Activated T-helper 17 cell treated with anti-CD3 and anti-CD28 coated beads, Interleukin-2, amount 50 U/mL, for 72 hours (primary cell): ENCODE measurements at places on chromosomes 7 and 10.

GRCh38 chr10:35643151-35644049 lies 1.3 kb upstream of the FZD8 start:
- peaks cover 6% of the 10 kb centered on the region for H3K4me1 ChIP-seq
- no peak overlapping the region for H3K27ac ChIP-seq
- ATAC-seq, result no peak
- H3K36me3 ChIP-seq, result no peaks in the 10 kb centered on the region
- H3K4me3 ChIP-seq, result peak overlapping the region; percentile 85
- peaks cover 14% of the 10 kb centered on the region for H3K27me3 ChIP-seq

DNA sequence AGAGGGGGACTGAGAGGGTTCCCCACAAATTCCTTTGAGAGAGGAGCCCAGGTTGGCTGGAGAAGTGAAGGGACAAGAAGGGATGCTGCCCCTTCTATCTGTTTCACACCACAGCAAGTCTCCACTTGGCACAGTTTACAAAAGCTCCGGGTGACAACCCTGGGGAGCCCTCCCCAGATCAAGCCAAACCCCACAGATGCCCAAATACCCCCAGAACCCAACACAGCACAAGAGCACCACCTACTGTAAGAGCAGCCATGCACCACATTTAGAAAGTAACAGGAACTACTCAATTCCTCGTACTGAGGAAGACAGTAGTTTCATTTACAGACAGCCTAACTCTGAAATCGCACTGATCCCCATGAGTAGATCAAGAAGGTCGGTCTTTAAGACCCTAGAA lies 67.8 kb upstream of the ATP6V0A4 start:
- H3K36me3 ChIP-seq, result no peaks in the 10 kb centered on the region
- H3K27ac ChIP-seq, result peak overlapping the region; percentile 16
- peaks cover 5% of the 10 kb centered on the region for H3K4me1 ChIP-seq
- no peaks in the 10 kb centered on the region for H3K27me3 ChIP-seq
- ATAC-seq, result peak; percentile 78

GRCh38 chr10:110241841-110242240 lies 34.4 kb downstream of the MXI1 start:
- H3K27ac ChIP-seq, result no peak overlapping the region
- H3K27me3 ChIP-seq, result no peaks in the 10 kb centered on the region
- peaks cover 25% of the 10 kb centered on the region for H3K4me1 ChIP-seq
- peak overlapping the region; percentile 55 for H3K4me3 ChIP-seq
- peak; percentile 24 for ATAC-seq

- no peak overlapping the region for H3K4me3 ChIP-seq
- no peak for ATAC-seq
- H3K27me3 ChIP-seq, result no peaks in the 10 kb centered on the region
- H3K36me3 ChIP-seq, result no peaks in the 10 kb centered on the region
- no peaks in the 10 kb centered on the region for H3K4me1 ChIP-seq
- H3K27ac ChIP-seq, result no peak overlapping the region
Measured at GRCh38 chr10:48464871-48465736, 139.8 kb downstream of the ARHGAP22 start.

DNA sequence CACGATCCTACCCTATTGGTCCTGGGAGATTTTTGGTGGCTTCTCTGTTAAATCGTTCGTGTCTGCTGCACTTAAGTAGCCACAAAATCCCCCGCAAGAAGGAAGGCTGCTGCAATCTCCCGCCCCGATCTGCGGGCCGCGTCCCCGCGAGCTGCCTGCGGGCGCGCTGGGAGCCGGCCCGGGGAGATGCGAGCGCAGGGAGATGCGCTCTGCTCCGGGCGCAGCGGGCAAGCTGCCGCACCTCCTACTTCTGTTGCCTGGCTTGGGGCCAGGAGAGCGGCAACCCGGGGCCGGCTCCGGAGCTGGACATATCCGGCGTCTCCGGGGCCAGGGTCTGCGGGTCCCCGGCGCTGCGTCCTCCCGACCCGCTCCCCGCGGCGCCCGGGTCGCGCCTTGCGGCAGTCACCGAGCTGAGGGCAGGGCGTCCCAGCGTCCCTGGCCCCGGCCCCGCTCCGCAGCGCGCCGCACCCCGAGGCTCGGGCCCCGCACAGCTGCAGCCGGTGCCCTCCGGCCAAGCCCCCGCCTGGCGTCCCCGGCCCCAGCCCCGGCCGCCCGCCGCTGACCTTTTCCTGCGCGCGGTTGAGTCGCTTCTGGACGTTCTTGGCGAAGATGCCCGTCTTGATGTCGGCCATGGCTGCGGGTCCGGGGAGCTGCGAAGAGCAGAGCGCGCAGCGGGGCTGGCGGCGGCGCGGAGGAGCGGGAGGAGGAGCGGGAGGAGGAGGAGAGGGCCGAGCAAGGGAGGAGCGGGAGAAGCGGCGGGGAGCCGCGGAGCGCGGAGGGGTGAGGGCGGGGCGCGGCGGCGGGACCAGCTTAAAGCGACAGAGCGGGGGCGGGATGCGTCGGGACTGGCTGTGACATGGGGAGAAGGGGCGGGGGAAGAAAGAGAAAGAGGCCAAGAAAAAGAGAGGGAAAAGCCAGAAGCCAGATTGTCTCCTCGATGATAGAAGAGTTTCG lies at the start of gene AMPH:
AMPH (minus strand) TSS at position 654 of the 954 bp plus-strand sequence; CDS start at position 632, 22 bp downstream.
- H3K36me3 ChIP-seq, result no peaks in the 10 kb centered on the region
- no peaks in the 10 kb centered on the region for H3K4me1 ChIP-seq
- peak within 1 kb of the TSS; percentile 40 for H3K4me3 ChIP-seq
- ATAC-seq, result no peak

DNA sequence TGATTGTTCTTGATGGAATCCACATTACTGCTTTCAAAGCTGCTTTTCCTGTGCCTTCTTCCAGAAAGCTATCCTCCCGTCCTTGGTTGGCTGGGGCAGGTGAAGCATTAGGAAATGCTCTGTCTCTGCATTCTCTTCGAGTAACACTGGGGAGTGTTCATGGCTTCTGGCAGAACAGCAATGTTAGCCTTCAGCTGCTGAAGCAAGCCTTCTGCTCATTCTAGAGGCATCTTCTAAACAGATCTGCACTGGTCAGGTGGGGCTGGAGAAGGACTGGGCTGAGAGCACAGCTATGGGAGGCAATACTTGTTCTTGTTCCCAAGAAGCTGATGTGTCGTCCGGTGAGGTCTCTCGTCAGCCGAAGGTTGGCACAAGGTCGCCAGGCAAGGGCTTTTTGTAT lies 80.6 kb downstream of the MGMT start:
- ATAC-seq, result no peak
- no peaks in the 10 kb centered on the region for H3K4me1 ChIP-seq
- H3K27me3 ChIP-seq, result no peaks in the 10 kb centered on the region
- peaks cover 17% of the 10 kb centered on the region for H3K36me3 ChIP-seq
- no peak overlapping the region for H3K27ac ChIP-seq

DNA sequence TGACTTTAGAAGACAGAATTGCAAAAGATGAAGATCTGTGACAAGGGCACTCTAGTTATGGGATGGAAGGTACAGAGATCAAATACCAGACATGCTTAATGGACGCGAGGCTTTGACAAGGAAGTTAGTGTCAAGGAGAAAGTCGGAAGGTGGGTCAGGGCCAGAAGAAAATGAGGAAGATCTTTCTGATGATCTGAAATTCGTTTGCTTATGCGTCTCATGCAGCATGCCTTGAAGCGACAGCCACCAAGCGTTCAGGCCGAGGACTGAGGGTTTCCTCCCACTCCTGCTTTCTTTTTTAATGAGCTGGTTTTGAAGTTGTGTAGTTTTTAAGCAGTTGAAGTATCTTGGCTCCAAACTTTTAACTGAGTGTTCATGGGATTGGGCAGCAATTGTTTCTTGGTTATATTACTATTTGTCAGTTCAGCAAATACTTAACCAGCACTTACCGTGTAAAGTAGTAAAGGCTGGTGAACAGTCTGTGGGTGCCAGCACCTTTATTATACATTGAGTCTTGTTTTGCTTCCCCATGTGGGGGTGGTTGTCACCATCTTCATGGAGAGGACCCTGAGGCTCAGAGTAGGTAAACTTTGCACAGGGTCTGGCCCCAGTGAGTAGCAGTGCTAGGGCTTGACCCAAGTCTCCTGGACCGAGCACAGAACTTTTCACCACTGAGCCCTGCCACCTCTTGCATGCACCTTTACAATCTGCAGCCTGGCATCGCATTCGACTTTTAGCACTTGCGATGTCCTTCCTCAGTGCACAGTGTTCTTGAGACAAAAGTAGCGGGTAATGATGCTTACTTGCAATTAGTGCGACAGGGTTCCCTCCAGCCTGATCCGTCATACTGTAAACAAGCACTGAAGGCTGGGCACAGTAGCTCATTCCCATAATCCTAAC lies 14.3 kb upstream of the BHLHA15 start:
- no peak overlapping the region for H3K4me3 ChIP-seq
- H3K27me3 ChIP-seq, result no peaks in the 10 kb centered on the region
- no peak overlapping the region for H3K27ac ChIP-seq
- peaks cover 20% of the 10 kb centered on the region for H3K4me1 ChIP-seq

GRCh38 chr7:156764766-156765165 lies 124.2 kb downstream of the RNF32 start:
- H3K4me3 ChIP-seq, result no peak overlapping the region
- ATAC-seq, result no peak
- peaks cover 30% of the 10 kb centered on the region for H3K36me3 ChIP-seq
- H3K27me3 ChIP-seq, result no peaks in the 10 kb centered on the region

DNA sequence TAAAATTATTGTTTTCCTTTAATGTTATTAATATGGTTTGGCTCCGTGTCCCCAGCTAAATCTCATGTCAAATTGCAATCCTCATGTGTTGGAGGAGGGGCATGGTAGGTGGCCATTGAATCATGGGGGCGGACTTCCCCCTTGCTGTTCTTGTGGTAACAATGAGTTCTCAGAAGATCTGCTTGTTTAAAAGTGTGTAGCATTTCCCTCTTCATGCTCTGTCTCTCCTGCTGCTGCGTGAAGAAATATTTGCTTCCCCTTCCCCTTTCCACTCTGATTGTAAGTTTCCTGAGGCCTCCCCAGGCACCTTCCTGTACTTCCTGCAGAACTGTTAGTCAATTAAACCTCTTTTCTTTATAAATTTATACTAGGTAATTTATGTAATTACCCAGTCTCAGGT lies 27.5 kb downstream of the VIM start:
- H3K4me1 ChIP-seq, result peaks cover 5% of the 10 kb centered on the region
- no peak overlapping the region for H3K4me3 ChIP-seq
- H3K27me3 ChIP-seq, result no peaks in the 10 kb centered on the region
- peak overlapping the region; percentile 35 for H3K27ac ChIP-seq
- ATAC-seq, result no peak

- H3K4me3 ChIP-seq, result no peak overlapping the region
- H3K4me1 ChIP-seq, result peaks cover 10% of the 10 kb centered on the region
- no peak overlapping the region for H3K27ac ChIP-seq
- no peak for ATAC-seq
Measured at GRCh38 chr10:70087616-70088307, 35.1 kb downstream of the MACROH2A2 start.

DNA sequence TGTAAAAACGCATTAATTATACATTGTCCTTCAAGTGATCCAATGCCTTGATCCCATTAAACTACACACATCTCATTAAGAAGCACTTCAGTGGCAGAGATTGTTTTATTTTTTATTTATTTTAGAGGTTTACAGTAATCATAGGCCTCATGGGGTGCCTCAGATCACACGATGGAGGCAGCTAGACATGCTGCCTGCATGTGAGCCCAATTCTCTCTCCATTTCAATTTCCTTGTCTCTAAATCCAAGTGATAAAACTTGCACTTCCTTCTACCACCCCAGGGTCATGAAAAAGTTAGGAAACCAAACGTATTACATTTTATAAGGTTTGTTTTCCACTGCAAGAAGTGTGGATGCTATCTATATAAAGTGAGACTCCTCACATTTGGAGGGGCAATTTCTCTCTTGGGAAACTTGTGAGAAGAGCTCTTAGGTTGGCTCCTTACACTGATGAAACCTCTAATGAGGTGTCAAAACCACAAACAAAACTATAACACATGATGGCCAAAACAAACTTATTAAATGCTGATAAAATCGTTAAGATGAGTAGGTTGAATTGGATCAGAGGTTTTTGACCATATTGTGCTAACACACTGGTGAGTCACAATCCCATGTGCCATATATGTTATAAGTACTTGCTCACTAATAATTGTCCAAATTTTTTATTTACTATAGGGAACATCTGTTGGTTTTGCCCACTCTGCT lies 22.3 kb upstream of the XPNPEP1 start:
- peaks cover 13% of the 10 kb centered on the region for H3K4me1 ChIP-seq
- H3K27me3 ChIP-seq, result no peaks in the 10 kb centered on the region
- H3K4me3 ChIP-seq, result no peak overlapping the region

GRCh38 chr7:36303202-36304098 lies 86.2 kb upstream of the ANLN start:
- H3K36me3 ChIP-seq, result peaks cover 7% of the 10 kb centered on the region
- H3K27me3 ChIP-seq, result no peaks in the 10 kb centered on the region
- no peak overlapping the region for H3K27ac ChIP-seq
- H3K4me1 ChIP-seq, result no peaks in the 10 kb centered on the region
- no peak overlapping the region for H3K4me3 ChIP-seq
- ATAC-seq, result no peak

GRCh38 chr10:113569576-113569975 lies 16.7 kb downstream of the HABP2 start:
- no peak for ATAC-seq
- no peak overlapping the region for H3K4me3 ChIP-seq
- no peaks in the 10 kb centered on the region for H3K36me3 ChIP-seq
- no peaks in the 10 kb centered on the region for H3K4me1 ChIP-seq

DNA sequence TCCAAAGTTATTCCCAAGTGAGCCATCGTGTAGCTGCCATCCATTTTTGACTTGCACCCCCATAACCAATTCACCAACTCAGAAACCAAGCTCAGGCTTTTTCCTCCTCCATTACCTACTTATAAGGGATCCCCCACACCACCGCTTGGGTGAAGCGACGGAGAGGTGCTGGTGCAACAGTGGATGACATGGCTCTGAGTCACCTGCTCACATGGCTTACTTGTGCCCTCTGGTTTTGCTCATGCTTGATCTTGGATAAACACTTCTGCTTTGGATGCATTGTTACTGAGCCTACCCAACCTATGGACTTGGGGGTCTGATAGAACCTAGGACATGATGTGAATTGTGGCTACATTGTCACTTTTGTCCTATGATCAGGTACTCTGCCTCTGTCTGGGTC lies 12.0 kb upstream of the AKR1B1 start:
- H3K27ac ChIP-seq, result no peak overlapping the region
- no peak overlapping the region for H3K4me3 ChIP-seq
- no peak for ATAC-seq
- no peaks in the 10 kb centered on the region for H3K36me3 ChIP-seq
- peaks cover 6% of the 10 kb centered on the region for H3K27me3 ChIP-seq
- H3K4me1 ChIP-seq, result no peaks in the 10 kb centered on the region

GRCh38 chr10:70649526-70649925 lies 22.8 kb upstream of the ADAMTS14 start:
- H3K36me3 ChIP-seq, result no peaks in the 10 kb centered on the region
- H3K27me3 ChIP-seq, result peaks cover 6% of the 10 kb centered on the region
- no peaks in the 10 kb centered on the region for H3K4me1 ChIP-seq
- ATAC-seq, result peak; percentile 96
- no peak overlapping the region for H3K27ac ChIP-seq

- no peak overlapping the region for H3K4me3 ChIP-seq
- H3K36me3 ChIP-seq, result no peaks in the 10 kb centered on the region
- H3K27ac ChIP-seq, result no peak overlapping the region
Measured at GRCh38 chr10:99672884-99673283, 13.6 kb downstream of the ENTPD7 start.

- no peak for ATAC-seq
- no peak overlapping the region for H3K27ac ChIP-seq
- no peak overlapping the region for H3K4me3 ChIP-seq
- no peaks in the 10 kb centered on the region for H3K4me1 ChIP-seq
- H3K27me3 ChIP-seq, result no peaks in the 10 kb centered on the region
- no peaks in the 10 kb centered on the region for H3K36me3 ChIP-seq
Measured at GRCh38 chr7:64636386-64636785, 29.5 kb upstream of the ZNF107 start.
